Stimulated activated CD4-positive, alpha-beta T cell treated with anti-CD3 and anti-CD28 coated beads, TNF-alpha, amount 100 ng/mL, for 48 hours (primary cell): ENCODE measurements at places on chromosomes 6 and 20.

DNA sequence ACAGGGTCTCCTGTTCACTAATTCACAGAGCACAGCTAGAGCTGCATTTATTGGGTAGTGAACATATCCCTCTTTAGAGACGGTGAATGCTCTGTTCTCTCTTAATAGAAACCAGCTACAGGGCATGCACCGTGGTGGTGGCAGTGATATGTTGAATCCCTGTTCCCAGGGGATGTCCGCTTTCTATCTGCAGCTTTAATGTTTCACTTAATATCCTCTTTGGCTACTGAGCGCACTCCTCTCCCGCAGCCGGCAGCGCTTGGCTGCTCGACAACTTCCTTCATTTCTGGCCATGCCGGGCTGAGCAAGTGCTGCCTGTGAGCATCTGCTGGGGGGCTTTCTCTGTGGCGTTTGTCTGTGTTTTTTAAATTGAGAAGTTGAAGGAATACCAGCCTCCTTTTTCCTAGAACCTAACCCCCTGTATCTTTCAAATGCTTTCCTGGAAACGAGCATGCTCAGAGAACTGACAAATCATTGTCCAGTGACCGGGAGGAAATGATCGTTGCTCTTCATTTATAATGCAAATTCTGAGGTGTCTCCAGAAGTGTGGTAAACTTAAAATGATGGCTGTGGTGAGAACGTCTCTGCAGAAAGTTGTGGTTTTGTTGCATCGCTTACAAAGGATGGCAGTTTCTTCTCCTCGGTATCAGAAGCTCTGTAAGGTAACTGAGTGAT lies 297.9 kb downstream of the UTRN start:
- DNase-seq = no peak

GRCh38 chr6:111775145-111775922 lies 97.9 kb downstream of the FYN start:
- DNase-seq = no peak

DNA sequence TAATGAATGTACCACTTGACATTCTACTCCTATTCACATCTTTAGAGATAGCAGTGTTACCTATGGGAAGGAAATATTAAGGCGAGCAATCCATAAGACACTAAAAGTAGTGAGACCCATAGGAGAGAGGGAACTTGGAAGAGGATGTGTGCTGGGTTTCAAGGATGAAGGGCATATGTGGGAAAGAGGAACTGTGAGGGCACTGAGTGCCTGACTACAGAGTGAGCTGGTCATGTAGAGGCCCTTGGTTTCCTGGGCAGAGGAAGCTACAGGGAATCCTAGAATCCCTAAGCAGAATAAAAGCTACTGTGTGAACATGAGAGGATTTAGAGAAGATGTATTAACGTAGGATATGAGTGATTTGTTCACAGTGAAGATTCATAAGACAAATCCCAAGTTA lies 262.8 kb downstream of the FARS2 start:
- no peak for DNase-seq

GRCh38 chr6:137761072-137761471 lies 106.0 kb upstream of the TNFAIP3 start:
- DNase-seq = no peak

DNA sequence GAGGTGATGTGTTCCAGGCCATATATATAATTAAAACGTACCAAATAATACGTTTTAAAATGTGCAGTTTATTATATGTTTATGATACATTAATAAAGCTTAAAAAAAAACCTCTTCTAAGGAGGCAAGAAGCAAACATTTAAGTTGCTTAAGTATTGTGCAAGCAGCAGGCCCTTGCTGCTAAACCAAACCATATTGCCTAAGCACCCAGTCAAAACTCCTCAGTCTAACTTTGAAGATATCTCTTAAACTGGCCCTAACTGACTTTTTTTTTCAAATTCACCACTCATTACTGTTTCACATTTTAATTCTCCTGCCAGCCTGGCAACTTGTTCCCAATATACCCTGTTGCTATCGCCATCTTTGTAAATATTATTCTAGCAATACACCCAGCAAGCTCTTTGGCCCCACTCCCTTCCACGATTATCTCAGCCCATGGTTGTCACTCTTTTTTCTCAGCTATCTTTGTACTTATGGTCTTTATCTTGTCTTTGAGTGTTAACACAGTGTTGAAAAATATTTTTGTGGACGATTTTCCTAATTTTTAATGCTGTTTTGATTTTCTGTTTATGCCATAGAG lies 60.9 kb downstream of the C6orf58 start:
- DNase-seq = no peak

DNA sequence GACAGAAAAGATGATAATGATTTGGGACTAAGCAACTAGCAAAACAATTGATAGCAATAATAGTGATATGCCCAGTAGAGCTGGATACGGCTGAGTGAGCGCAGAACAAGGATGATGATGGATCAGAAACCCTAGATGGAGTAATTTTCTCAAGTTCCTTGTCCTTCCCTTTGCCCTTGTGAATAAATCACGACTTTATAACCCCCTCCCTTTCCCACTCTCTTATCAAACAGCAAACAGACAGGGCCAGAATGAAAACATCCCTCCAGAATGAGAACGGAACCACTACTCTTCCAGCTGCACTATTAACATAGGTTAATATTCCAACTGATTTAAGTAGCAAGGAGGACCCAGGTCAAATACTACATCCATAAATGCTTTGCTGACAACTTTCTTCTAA lies 1.3 kb upstream of the MTFR2 start:
- no peak for DNase-seq

GRCh38 chr6:16912756-16913155 lies 151.5 kb upstream of the ATXN1 start:
- no peak for DNase-seq

DNA sequence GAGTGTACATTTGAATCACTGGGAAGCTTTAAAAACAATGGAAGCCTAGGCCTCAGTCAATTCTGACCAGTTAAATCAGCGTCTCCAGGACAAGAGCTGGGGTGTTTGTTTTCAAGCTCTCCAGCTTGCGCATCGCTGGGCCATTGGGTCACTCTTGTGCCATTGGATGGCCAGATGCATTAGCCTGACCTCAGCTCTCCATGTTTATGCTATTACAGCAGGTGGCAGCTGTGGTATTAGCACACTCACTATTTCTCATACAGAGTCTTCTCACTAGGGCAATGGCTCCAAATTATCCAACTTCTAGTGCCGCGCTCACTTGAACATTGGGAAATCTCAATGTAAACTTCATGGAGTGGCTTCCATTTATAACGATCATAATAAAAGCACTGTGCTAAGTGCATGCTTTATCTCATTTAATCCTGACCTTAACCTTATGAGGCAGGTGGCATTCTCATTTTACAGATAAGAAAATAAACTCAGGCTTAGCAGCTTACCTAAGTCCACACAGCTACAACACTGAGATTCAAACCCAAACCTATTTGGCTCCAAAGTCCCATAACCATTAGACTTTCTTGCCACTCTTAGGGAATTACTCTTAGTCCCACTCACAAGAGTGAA lies 108.8 kb downstream of the PPP1R14C start:
- DNase-seq = no peak

GRCh38 chr20:46583411-46584214 lies 33.2 kb upstream of the OCSTAMP start:
- DNase-seq = no peak

GRCh38 chr6:170371588-170371987 lies 65.0 kb downstream of the FAM120B start:
- DNase-seq = no peak

- no peak for DNase-seq
These were observed 31.1 kb upstream of the DLGAP4 start for GRCh38 chr20:36275011-36275410.
